ENCODE measurements at places on chromosomes 5 and 9. TPM values are rescaled to one million over a fixed set of nuclear protein-coding genes. Genes with fewer than 3 reads are reported as not detected.

FOXI1 gene
- 4.7 TPM for total RNA-seq

DNAI1 gene
- total RNA-seq: 2.6 TPM

PPP2R2B gene
- total RNA-seq: 0.80 TPM

INSL4 gene
- total RNA-seq: not detected

CERCAM gene
- total RNA-seq: 18.5 TPM

PCDHB8 gene
- total RNA-seq: 3.5 TPM

CDH9 gene
- total RNA-seq: not detected

- no peaks in the 10 kb centered on the region for H3K4me1 ChIP-seq
- peak; percentile 48 for DNase-seq
- H3K27me3 ChIP-seq: no peaks in the 10 kb centered on the region
These were observed 5.5 kb downstream of the ARRDC1 start for GRCh38 chr9:137610944-137611343.

DNA sequence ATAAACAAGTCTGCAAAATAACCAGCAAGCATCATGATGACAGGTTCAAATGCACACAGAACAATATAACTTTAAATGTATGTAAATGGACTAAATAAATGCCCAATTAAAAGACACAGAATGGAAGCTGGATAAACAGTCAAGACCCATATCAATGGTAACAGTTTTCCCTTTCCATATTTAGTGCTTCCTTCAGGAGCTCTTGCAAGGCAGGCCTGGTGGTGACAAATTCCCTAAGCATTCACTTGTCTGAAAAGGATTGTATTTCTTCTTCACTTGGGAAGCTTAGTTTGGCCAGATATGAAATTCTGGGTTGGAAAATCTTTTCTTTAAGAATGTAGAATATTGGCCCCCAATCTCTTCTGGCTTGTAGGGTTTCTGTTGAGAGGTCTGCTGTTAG, 120.2 kb upstream of the RASA1 start:
- no peaks in the 10 kb centered on the region for H3K4me1 ChIP-seq
- no peaks in the 10 kb centered on the region for H3K36me3 ChIP-seq
- H3K27ac ChIP-seq: no peak overlapping the region
- no peaks in the 10 kb centered on the region for H3K27me3 ChIP-seq
- H3K4me3 ChIP-seq: no peak overlapping the region

- no peak for DNase-seq
- H3K4me3 ChIP-seq: no peak overlapping the region
- H3K36me3 ChIP-seq: no peaks in the 10 kb centered on the region
- no peaks in the 10 kb centered on the region for H3K4me1 ChIP-seq
- H3K27ac ChIP-seq: no peak overlapping the region
These were observed 302.7 kb upstream of the NREP start for GRCh38 chr5:112059579-112060135.

- peaks cover 6% of the 10 kb centered on the region for H3K4me1 ChIP-seq
- H3K27me3 ChIP-seq: no peaks in the 10 kb centered on the region
- H3K27ac ChIP-seq: no peak overlapping the region
- H3K36me3 ChIP-seq: no peaks in the 10 kb centered on the region
These were observed 20.6 kb upstream of the COL5A1 start for GRCh38 chr9:134620751-134621557.

DNA sequence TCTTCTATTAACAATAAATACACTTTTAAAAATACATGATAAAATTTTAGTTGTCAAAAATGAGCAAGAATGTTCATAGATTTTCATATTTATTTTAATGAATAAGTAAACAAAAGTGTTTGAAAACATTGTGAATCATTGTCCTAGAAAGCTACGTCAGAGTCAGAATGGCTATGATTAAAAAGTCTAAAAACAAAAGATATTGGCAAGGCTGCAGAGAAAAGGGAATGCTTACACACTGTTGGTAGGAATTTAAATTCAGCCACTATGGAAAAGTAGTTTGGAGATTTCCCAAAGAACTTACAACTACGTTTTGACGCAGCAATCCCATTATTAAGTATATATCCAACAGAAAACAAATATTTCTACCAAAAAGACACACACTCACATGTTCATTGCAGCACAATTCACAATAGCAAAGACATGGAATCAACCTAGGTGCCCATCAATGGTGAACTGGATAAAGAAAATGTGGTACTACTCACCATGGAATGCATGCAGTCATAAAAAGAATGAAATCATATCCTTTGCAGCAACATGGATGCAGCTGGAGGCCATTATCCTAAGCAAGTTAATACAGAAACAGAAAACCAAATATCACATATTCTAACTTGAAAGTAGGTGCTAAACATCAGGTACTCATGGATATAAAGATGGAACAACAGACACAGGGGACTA, 49.2 kb upstream of the FBXL17 start:
- H3K4me1 ChIP-seq: no peaks in the 10 kb centered on the region
- no peak overlapping the region for H3K27ac ChIP-seq
- no peaks in the 10 kb centered on the region for H3K36me3 ChIP-seq
- no peak for DNase-seq
- no peak overlapping the region for H3K4me3 ChIP-seq
- no peaks in the 10 kb centered on the region for H3K27me3 ChIP-seq

DNA sequence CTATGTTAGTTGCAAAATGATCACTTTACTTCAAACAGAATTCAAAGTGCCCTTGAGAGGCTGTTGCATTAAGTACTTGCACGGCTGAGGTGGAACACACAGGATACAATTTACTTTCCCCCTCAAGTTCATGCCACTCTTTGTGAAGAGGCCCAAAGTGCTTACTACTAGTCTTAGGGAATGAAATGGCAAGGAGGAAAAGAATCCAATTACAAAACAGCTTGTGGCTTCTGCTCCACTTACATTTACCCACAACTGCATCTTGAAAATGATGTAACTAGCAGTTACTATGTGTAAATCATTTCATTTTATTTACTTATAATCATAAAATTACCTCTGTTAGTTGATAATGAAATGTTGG, 14.6 kb downstream of the FOXD1 start:
- no peak overlapping the region for H3K4me3 ChIP-seq
- no peak for DNase-seq
- H3K27ac ChIP-seq: no peak overlapping the region
- H3K27me3 ChIP-seq: peaks cover 67% of the 10 kb centered on the region

DNA sequence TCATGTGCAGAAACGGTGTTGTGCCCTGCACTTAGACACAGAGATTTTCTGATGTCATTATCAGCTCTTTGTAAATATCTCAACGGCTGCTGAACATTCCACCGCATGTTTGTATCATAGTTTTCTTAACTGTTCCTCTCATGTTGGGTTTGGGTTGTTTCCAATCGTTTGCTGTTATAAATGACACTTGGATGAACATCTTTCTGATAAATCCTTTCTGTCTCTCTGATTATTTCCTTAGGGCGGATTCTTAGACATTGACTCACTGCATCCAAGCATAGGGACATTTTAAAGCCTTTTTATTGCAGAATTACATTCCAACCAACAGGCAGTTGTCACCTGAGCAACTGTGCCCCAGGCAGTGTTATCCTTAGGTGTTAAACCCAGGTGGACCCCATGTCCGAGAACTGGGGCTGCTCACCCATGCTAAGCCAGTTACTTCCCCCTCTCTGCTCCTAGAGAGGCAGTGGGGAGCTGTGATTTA, 28.5 kb downstream of the COL5A1 start:
- no peak overlapping the region for H3K4me3 ChIP-seq
- DNase-seq: no peak
- no peaks in the 10 kb centered on the region for H3K27me3 ChIP-seq

- H3K27me3 ChIP-seq: peaks cover 5% of the 10 kb centered on the region
- no peak overlapping the region for H3K4me3 ChIP-seq
- no peak overlapping the region for H3K27ac ChIP-seq
- no peaks in the 10 kb centered on the region for H3K36me3 ChIP-seq
- no peaks in the 10 kb centered on the region for H3K4me1 ChIP-seq
- peak; percentile 95 for DNase-seq
These were observed 123.1 kb downstream of the RXRA start for GRCh38 chr9:134449180-134449916.

GRCh38 chr9:17928768-17929167, 349.9 kb downstream of the SH3GL2 start:
- H3K36me3 ChIP-seq: no peaks in the 10 kb centered on the region
- no peak overlapping the region for H3K4me3 ChIP-seq
- H3K4me1 ChIP-seq: no peaks in the 10 kb centered on the region
- no peak for DNase-seq

DNA sequence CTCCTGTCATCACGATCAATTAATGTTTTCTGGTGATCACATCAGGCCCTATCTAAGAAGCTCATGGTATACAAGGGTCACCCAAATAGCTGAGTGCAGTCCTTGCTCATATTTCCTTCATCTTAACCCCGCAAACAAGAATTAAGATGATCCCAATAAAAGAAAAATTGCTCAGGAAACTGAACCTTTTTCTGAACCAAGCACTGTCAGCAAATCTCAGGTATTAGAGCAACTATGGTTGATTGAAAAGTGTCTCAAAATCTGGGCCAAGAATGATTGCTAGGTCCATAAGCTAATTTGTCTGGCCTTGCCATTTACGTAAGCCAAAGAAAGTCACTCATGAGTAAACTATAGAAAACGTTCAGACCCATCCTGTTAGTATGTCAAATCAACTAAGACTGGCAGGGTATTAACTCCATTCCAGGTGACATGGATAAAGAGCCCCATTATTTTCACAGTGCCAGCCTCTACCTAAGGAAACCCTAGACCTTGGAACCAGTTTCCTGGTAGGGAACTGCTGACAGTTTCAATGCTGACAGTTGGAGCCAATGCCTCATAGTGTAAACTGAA, 209.3 kb downstream of the DEPDC1B start:
- no peak overlapping the region for H3K4me3 ChIP-seq
- H3K4me1 ChIP-seq: no peaks in the 10 kb centered on the region
- H3K27me3 ChIP-seq: no peaks in the 10 kb centered on the region
- no peaks in the 10 kb centered on the region for H3K36me3 ChIP-seq
- no peak for DNase-seq

- H3K27ac ChIP-seq: peak overlapping the region; percentile 14
- DNase-seq: no peak
- no peaks in the 10 kb centered on the region for H3K27me3 ChIP-seq
- no peak overlapping the region for H3K4me3 ChIP-seq
These were observed 106.3 kb downstream of the NDUFAF2 start for GRCh38 chr5:61051267-61051666.

DNA sequence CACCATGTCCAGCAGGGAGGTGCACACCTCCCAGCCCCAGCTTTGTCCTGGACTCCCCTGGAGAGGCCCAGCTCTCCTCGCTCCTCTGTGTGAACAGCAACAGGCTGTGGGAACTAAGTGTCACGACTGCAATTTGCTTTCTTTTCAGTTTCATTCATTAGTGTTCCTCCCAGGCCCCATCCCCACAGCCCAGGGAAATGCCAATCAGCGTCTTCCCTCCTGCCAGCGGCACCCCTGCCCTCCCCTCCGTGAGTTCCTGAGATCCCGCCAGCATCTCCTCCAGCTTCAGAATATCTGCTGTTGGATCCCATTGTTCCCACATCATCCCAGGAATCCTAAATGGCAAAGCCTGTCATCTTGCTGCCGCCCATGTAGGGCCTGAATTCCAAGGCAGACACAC, 13.1 kb upstream of the RPL26L1 start:
- DNase-seq: no peak
- H3K36me3 ChIP-seq: peaks cover 17% of the 10 kb centered on the region
- H3K27me3 ChIP-seq: no peaks in the 10 kb centered on the region
- H3K27ac ChIP-seq: no peak overlapping the region

DNA sequence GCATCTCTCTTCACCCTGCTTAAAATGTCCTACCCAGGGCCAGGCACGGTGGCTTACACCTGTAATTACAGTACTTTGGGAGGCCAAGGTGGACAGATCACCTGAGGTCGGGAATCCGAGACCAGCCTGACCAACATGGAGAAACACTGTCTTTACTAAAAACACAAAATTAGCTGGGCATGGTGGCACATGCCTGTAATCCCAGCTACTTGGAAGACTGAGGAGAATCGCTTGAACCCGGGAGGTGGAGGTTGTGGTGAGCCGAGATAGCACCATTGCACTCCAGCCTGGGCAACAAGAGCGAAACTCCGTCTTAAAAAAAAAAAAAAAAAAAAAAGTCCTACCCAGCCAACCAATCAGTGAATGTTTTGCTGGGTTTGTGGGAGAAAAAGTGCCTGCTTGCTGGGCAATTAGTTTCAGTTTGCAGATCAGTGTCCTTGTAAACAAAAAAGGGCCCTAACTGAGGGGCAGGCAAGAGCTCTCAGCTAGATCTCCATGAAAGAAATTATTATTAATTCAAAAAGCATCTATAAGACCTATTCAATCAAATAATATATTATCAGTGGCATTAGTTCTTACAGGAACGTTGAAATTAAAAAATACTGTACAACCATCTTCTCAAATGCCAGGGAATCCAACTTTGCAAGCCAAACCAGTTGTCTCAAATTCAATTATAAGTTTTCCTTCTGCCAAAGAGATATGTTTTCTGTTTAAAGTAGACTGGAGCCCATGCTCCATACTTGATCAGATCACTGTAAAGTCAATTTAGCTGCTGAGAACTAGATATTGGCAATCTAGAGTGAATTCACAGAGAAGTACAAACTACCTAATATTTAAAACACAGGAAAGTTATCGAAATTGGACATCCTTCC, 3.9 kb downstream of the MEGF9 start:
- H3K27me3 ChIP-seq: peaks cover 17% of the 10 kb centered on the region
- H3K4me3 ChIP-seq: peak overlapping the region; percentile 89
- no peak overlapping the region for H3K27ac ChIP-seq
- peaks cover 3% of the 10 kb centered on the region for H3K36me3 ChIP-seq
- DNase-seq: no peak
- H3K4me1 ChIP-seq: peaks cover 1% of the 10 kb centered on the region

GRCh38 chr9:91044354-91044753, 242.7 kb downstream of the SYK start:
- no peak for DNase-seq
- H3K4me3 ChIP-seq: no peak overlapping the region
- no peaks in the 10 kb centered on the region for H3K4me1 ChIP-seq
- H3K27me3 ChIP-seq: no peaks in the 10 kb centered on the region
- H3K27ac ChIP-seq: no peak overlapping the region

DNA sequence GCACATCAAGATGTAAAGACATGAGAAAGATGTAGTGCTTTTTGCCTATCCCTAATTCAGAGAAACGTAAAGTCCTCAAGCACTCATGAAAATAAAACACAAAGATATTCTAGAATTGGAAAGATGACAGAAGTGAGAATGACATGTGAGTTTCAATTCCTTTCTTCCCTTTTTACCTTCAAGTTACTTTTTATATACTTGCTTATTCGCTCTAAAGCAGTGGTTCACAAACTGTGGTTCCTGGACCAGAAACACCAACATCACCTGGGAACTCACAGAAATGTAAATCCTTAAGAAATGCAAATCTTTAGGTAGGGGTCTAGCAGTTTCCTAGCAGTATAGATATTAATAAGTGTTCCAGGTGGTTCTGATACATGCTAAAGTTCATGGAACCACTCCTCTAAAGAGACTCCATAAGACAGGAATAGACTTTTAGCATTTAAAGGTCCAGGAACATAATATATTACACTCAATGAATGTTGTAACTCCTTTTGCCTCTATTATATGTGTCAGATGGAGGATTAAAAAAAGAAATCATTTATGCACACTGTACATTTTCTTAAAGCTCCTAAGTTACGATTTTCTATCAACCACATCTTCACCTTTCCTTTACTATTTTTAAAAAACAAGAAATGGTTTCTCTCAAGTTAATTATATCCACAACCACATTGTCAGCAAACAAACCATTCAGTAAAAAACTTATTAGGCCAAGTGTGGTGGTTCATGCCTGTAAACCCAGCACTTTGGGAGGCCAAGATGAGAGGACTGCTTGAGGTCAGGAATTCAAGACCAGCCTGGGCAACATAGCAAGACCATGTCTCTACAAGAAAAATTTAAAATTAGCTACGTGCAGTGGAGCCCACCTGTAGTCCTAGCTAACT, 39.9 kb downstream of the ERP44 start:
- peaks cover 7% of the 10 kb centered on the region for H3K4me1 ChIP-seq
- DNase-seq: no peak
- H3K27me3 ChIP-seq: no peaks in the 10 kb centered on the region
- H3K36me3 ChIP-seq: peaks cover 23% of the 10 kb centered on the region
- no peak overlapping the region for H3K4me3 ChIP-seq

GRCh38 chr5:159564031-159564430, 233.7 kb upstream of the IL12B start:
- H3K27me3 ChIP-seq: no peaks in the 10 kb centered on the region
- DNase-seq: no peak
- H3K36me3 ChIP-seq: no peaks in the 10 kb centered on the region
- no peak overlapping the region for H3K27ac ChIP-seq
